ENCODE measurements at places on chromosomes 2 and 18.
A peak's percentile ranks its signal among the peaks of the same experiment; 100 is the strongest.

DNA sequence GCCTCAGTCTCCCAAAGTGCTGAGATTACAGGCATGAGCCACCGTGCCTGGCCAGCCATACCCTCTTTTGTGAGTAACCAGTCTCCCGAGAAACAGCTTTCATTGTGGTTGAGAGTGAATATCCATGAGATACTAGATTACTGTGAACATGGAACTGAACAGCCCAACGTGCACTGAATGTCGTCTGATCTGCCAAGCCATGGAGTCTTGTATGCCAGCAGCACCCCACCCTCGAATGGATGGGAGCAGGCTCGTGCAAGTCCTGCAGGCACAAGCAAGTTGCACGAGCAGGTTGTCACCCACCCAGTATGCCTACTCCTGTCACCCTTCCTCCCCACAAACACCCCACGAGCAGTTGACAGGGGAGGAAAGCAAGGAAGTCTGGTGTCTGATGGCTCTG is 36.5 kb upstream of the TFCP2L1 start:
- no peak for DNase-seq

DNA sequence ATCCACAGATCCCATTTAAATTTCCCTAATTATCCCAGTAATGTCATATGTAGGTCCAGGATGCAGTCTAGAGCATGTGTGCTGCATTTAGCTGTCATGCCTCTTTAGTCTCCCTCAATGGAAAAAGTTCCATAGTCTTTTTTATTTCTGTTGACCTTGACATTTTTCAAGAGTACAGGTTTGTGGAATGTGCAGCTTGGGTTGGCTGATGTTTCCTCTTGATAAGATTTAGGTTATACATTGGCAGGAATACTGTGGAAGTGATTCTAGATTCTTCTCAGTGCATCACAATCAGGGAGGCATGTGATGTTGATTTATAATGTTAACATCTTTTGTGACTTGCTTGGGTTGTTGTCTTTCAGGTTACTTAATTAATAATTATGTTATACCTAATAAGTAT is 42.5 kb downstream of the PPM1B start:
- no peak for DNase-seq

DNA sequence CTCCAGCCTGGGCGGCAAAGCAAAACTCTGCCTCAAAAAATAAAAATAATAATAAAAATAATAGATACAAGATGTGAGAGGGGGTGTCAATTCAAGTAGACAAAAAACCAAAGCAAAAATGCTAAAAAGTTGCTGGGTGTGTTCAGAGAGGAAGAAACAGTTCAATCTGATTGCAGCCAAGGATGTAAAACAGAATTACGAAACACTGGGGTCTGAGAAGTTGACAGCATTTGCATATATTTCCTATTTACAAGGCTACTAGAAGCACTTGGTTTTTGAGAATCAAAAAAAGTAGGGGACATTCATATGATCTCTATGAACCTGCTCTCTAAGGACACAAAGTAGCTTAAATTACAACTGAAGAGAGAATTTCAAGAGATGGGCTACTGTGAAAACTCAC is 7.6 kb downstream of the TRIP12 start:
- no peak for DNase-seq

- DNase-seq = no peak
Measured at GRCh38 chr18:53380063-53380639, 844.3 kb downstream of the MBD2 start.

DNA sequence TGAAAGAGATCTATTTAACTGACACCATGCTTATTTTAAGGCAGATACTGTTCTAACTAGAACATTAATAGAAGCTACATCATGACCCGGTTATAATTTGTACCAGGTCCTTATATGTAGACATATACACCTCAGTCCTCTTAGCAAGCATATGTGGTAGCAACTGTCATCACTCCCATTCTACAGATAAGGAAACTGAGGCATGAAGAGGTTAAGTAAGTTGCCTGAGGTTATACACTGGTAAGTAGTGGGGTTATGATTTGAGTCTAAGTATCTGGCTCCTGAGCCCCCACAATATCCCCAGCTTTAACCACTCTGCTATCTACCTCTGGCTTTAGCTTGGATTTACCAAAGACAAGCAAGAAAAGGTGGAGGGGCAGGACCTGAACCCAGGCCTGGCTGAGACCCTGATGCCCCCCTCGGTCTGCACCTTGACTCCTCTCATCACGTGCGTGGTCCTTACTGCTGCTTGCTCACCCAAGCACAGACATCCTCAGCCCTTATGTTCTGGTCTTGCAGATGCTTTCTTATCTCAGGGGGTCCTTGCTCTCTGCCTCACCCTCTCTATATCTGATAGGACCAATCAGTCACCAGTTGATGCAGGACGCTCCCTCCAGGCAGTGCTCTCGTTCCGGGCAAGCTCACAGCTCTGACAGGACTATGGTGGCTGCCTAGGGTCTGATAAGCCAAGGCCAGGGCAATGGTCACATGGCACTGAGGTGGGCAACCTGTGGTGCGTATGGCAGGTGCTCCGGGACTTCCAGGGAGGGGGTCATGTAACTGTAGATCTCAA is 4.0 kb downstream of the DYSF start:
- DNase-seq = no peak

- no peak for DNase-seq
Measured at GRCh38 chr2:174634130-174635014, 36.8 kb upstream of the WIPF1 start.

GRCh38 chr18:13264091-13265007 is 45.8 kb downstream of the LDLRAD4 start:
- no peak for DNase-seq

GRCh38 chr2:5387406-5387805 is 304.8 kb upstream of the SOX11 start:
- DNase-seq = no peak

GRCh38 chr2:21887881-21888280 is 764.1 kb downstream of the TDRD15 start:
- no peak for DNase-seq

- DNase-seq = no peak
Measured at GRCh38 chr2:38301340-38301968, 75.6 kb downstream of the ATL2 start.

GRCh38 chr2:61978522-61978921 is 73.0 kb downstream of the COMMD1 start:
- peak; percentile 24 for DNase-seq

DNA sequence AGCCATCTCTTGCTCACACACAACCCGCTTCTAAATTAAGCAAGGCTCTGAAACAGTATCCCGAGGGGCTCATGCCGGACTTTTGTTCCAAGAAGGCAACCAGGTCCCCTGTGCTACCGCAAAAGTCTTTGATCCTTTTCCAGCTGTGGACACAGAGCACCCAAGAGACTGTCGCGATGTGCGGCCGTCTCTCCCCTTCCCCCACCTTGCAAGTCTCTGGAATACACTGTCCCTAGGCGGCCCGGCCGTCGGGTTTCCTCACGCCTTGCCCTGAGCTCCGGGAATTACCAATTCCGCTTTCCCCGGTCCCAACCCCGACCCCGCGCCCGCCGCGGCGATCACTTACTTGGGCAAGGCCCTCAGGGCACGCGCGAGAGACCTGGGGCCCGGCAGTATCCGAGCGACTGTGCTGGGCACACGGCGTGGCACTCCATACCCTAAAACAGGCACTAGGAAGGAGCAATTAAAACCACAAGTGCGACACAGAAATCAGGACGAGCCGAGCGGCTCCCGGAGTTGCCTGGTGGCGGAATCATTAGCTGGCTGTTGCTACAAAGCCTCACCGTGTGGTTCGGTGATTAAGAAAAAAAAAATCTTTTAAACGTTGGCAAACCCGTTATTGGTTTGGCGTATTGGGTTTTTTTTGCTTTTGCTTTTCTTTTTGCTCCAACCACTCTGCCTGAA is 2.2 kb upstream of the DLX1 start:
- DNase-seq = no peak

DNA sequence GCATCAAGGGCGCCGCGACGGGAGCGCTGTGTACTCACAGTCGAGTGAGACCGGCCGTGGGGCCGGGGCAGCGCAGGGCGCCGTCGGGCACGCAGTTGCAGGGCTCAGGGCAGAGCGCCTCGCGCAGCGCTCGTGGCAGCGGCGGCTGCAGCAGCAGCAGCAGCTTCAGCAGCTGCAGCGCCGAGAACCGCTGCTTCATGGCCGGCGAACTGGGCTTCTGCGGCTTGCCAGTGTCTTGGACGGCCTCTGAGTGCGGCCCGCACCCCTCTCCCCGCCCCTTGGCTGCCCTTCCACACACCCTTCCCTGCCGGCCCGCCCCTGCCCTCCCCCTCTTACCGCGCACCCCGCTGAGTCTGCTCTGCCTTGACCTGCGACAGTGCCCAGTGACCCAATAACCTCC is at the start of gene LHCGR:
Gene LHCGR, minus strand, starts transcription at position 252 of the 400 bp plus-strand sequence. Its CDS starts 53 bp downstream, at position 199.
- no peak for DNase-seq

GRCh38 chr2:134089454-134089853 is 164.4 kb upstream of the MGAT5 start:
- DNase-seq = no peak

- DNase-seq = no peak
Measured at GRCh38 chr18:50127516-50128210, 67.3 kb downstream of the MYO5B start.

GRCh38 chr2:122433123-122433754 is 677.8 kb downstream of the TSN start:
- DNase-seq = no peak

- DNase-seq = no peak
Measured at GRCh38 chr2:172596776-172597175, 40.9 kb downstream of the PDK1 start.

DNA sequence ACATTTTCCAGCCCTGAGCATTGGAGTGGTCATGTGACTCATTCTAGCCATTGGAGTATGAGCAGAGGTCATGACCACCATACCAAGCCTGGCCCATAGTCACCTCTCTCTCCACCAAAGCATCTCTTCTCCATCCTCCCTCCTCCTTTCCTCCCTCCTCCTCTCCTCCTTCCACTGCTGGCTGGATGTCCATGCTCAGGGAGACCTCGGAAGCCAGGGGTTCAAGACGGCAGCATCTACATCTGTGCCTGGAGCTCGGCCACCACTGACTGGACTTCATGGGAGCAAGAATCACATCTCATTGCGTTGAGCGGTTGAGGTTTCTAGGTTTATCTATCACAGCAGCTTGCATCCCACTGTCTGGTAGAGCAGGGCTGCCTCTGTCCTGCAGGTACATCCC is 252.4 kb downstream of the NDUFA10 start:
- DNase-seq = no peak

GRCh38 chr2:232927793-232928550 is 57.9 kb downstream of the SNORC start:
- peak; percentile 50 for DNase-seq

GRCh38 chr2:171142398-171142797 is 18.3 kb downstream of the TLK1 start:
- DNase-seq = no peak

- DNase-seq = no peak
Measured at GRCh38 chr2:12897181-12897580, 180.4 kb downstream of the TRIB2 start.

GRCh38 chr18:9466846-9467245 is 8.5 kb upstream of the RALBP1 start:
- DNase-seq = no peak

- DNase-seq = no peak
Measured at GRCh38 chr2:30375915-30376314, 71.1 kb upstream of the LCLAT1 start.

DNA sequence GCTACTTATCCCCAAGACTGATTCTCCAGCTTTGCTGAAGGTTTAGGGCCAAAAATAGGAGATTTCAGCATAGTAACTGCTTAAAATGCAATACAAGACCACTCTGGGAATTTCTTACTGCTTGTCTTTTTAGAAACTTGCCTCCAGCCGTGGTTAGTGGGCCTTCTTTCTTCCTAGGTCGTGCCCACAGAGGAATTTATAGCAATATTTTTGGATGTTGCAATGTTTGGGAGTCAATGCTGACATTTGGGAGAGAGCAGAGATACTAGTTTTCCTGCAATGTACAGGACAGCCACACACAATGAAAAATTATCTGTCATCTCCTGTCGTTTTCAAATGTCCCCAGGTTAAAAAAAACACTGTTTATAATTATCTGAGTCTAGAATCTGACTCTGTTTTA is 25.6 kb upstream of the CERS6 start:
- no peak for DNase-seq

DNA sequence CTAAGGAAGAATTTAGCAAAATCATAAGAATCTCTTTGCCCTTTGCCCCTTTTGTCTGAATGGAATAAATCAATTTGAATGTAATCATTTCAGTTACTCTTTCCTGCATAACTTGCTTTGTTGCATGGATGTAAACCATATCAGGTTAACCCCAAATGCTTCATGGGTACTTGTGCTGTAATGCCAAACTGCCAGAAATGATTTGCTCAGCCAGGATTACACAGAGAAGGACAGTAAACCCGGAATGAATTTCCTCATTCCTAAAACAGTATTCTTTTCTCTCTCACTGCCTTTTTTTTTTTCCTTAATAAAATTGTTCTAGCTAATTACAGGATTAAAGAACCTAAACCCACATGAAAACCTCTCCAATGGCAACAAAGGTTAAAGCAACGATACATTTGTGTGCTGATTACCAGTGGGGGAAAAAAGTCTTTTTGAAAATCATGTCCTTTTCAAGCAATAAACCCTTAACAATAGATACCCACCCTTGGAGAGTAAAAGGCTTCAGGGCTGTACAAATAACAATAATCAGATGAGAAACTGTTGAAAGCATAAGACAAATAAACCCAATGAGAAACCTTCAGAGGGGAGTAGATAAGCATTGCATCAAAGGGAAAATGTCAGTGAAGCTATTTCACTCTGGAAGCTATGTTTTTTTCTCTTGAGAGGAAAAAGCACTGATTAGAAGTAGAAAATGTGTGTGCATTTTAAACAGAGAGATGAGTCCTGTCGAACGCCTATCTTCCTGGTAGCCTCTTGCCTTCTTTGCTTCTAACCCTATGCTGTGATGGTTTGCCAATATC is 275.3 kb downstream of the CDH2 start:
- no peak for DNase-seq

- DNase-seq = peak; percentile 49
Measured at GRCh38 chr2:10407841-10408648, 40.1 kb downstream of the ODC1 start.

DNA sequence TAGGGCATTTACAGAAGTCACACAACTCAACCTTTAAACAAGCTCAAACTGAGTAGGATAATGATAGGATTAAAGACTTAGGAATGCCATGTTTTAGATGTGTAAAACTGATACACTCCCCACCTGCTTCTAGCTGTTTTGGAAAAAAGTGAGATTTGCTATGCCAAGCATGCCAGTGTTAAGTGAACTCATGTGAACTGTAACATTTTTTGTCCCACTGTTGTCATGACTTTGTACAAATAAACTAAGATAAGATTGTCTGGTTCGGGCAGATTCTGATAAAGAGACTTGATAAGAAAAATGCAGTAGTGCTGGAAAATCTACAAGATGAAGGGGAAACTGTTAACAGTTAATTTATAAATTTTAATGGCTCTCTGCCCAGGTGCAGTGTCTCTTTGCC is 66.5 kb downstream of the GLS start:
- no peak for DNase-seq

- DNase-seq = no peak
Measured at GRCh38 chr18:26004832-26005231, 85.6 kb downstream of the SS18 start.

GRCh38 chr18:34194239-34194638 is 30.5 kb downstream of the NOL4 start:
- DNase-seq = no peak

All from GM12891 (cell line).